NCI-H2171 treated with DMSO at 0.1 percent for 48 hours (cell line): ENCODE measurements at places on chromosomes 13 and 19.

GRCh38 chr13:41827507-41828213 lies 133.2 kb downstream of the VWA8 start:
- no peak for DNase-seq

- DNase-seq: peak; percentile 100
Observed at GRCh38 chr19:15418579-15419412, at the start of gene AKAP8L. AKAP8L (minus strand) TSS chr19:15418988; CDS start chr19:15418923, 65 bp downstream.

GRCh38 chr19:41457241-41457640 lies 14.3 kb downstream of the ERICH4 start:
- DNase-seq: no peak

GRCh38 chr19:54282686-54283470 lies 2.0 kb upstream of the LILRB2 start:
- no peak for DNase-seq

- peak; percentile 98 for DNase-seq
Observed at GRCh38 chr19:48624067-48624594, 4.8 kb downstream of the SPHK2 start.

- DNase-seq: no peak
Observed at GRCh38 chr13:45132369-45133064, 12.2 kb downstream of the GTF2F2 start.

DNA sequence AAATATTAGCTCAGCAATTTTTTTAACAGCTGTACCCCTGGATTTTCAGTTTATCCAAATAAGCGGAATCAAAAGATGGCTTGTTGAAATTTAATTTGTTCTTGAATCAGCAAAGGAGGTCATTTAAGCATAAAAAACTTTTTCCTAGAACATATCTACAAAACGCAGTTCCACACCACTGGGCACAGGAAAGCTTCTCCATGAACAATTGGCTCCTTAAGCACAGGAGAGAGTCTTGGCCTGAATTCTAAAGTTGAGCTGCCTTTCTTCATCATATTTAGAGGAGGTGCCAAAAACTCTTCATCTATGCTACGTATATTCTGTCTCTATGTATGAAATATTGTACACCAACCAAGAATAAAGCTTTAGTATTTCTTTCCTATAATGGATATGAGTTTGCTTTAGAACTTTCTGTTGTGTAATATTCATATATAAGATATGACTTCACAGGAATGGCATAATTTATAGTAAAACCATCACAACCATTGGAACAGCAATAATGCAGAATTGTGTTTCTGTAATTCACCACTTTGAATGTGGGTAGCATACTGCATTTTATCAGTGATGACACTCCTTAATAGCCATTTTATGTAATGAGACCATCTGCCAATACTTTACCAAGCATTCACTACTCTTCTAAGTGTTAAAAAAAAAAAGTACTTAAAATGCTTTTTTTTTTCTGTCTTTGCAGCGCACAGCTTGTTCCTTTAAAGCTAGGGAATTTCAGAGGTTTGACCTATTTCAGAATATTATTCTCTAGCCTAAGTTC lies 263.7 kb downstream of the SLITRK6 start:
- DNase-seq: no peak

DNA sequence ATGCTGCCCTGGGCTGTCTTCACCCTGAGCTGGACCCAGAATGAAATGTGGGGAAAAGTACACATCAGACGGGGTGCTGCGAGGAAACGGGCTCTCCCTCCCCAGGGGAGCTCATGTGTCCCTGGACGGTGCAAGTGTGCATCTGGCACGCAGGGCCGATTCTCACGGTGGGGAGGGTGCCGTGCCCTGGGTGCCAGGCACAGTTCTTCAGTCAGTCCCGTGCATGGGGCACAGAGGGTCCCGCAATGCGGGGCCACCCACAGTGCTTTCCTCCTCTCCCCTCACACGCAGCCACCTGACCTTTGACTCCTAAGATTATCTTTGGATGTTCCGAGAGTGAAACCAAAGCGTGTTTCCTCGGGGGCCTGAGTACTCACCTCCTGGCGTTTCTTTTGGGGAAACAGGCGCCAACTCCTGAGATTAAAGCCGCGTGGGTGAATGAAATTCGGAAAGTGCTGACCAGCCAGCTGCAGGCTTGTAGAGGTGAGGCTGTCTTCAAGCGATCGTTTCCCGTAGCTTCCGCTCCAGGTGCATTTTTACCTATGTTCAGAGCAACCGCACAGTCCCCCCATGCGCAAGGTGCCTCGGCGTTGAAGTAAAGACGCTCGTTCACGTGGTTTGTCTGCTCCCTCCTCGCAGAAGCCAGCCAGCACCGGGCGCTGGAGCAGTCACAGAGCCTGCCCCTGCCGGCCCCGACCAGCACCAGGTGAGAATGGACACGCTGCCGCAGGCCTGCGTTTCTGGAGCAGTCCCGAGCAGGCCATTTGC lies 17.5 kb upstream of the F7 start:
- DNase-seq: no peak

GRCh38 chr19:46372901-46373490 lies 26.1 kb downstream of the PPP5C start:
- DNase-seq: peak; percentile 65

- DNase-seq: no peak
Observed at GRCh38 chr13:20738616-20739015, 35.1 kb downstream of the IL17D start.

GRCh38 chr19:17385878-17386611 lies 8.0 kb downstream of the CCDC194 start:
- DNase-seq: peak; percentile 18

DNA sequence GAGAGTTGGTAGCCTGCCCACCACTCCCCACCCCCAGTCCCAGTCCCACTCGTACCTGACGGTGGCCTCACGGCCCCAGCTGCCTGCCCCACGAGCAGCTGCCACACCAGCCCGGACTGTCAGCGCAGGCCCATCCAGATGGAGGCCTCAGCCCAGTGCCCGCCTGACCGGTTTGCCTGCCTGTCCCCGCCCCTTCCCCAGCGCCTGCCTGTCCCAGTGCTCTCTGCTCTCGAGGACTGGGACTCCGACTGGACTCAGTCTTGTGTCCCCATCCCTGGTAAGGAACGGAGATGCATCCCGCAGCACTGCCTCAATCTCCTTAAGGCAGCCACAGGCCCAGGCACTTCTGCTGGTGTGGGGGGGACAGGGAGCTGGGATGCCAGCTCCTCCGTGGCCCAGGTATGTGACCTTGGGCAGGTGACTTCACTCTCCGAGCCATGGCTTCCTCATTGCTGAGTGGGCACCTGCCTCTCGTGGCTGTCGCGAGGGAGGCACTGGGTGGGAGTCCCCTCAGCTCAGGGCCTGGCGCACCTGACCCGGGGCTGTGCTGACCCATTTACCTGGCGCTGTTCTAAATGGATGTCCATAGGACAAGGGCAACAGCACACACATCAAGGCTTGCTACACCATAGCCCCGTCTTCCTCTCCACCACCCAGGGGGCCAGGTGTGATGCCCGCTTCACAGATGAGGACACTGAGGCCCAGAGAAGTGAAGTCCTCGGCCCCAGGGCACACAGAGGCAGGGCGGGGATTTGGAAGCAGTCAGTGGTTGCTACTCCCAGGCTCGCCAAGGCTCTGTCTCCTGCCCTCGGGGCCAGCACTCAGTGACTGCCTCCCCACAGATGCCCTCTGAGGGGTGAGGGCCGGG lies at the start of gene NKPD1:
Gene NKPD1 (minus strand): TSS at position 113 of the 868 bp plus-strand sequence. CDS start 832 bp downstream, outside the sequence.
- no peak for DNase-seq

DNA sequence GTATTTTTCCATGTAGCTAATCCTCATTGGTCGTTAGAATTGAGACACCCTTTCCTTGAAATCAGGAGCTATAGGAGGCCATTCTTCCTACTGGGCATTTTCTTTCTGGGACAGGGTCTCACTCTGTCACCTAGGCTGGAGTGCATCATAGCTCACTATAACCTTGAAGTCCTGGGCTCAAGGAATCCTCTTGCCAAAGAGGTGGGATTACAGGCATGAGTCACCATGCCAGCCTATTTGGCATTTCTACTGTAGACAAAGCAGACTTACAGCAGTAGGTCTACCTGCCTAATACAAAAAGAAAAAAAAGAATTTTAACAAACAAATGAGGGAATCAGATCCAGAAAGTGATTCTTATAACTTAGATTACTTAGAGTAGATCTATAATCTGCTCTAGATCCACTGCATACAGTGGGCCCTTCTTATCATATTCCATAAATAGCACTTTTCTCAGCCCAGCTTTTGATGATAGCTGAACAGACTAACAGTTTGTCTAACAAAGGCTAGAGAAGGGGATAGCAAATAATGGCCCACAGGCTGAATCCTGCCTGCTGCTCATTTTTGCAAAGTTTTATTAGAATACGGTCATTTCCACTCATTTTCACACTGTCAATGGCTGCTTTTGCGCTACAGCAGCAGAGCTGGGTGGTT lies 36.7 kb upstream of the USPL1 start:
- DNase-seq: no peak

- DNase-seq: no peak
Observed at GRCh38 chr13:78046331-78046730, 127.7 kb upstream of the EDNRB start.

GRCh38 chr19:45876411-45877197 lies 9.3 kb downstream of the IRF2BP1 start:
- no peak for DNase-seq

DNA sequence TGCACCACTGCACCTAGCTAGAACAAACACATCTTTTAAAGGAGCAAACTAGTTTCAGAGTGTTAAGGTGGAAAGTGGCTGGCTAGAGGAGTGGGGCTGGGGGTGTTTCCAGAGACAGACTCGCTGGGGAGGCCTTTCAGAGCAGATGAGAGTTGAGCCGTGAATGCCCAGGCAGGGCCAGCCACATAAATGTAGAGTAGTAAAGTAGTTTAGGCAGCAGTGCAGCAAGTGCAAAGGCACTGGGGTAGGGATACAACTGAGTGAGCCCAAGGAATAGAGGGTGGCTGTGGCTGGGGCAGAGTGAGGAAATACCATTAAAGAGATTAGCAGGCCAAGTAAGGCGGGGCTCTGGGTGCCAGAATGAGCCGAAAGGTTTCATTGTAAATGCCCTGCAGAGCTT lies 72.0 kb downstream of the ALOX5AP start:
- no peak for DNase-seq

DNA sequence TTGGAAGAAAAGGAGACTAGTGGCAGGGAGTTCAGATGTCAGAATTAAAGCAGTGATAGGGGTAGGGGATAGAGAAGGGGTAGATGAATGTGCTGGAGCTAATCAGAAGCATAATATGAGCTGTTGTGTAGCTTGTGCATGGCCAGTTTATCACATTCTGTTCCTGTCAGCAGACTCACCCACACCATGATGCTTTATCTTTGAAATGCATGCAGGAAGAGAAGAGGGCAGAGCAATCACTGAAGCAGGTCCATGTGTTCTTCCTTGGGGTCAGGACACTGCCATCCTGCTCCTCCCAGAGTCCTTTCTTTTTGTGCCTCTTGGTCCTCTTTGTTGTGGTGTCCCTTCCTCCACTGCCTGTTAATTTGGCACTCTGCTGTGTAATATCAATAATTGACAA lies 5.8 kb downstream of the CHAMP1 start:
- no peak for DNase-seq

DNA sequence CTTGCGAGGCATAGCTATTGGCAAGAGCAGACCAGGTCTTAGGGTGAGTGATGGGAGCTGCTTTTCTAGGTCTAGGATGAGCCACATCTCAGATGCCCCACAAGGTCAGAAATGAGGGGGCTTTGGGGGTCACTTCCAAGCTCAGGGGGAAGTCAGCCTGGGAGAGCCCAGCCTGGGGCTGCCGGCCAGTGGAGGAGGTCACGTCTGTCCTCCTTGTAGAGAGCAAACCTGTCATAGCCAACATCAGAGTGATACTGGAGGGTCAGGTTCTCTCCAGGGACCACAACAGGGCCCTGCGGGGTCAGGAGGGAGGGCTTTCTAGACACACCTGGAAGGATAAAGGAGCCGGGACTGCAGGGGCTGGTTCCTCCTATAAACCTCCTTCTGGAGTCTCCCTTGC lies 2.4 kb downstream of the LILRA5 start:
- DNase-seq: no peak

DNA sequence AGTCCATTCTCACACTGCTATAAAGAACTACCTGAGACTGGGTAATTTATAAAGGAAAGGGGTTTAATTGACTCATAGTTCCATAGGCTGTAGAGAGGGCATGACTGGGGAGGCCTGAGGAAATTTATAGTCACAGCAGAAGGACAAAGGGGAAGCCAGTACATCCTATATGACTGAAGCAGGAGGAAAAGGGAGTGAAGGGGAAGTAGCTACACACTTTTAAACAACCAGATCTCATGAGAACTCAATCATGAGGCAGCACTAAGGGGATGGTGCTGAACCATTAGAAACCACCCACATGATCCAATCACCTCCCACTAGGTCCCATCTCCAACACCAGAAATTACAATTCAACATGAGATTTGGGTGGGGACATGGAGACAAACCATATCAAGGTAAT lies 209.1 kb downstream of the DIAPH3 start:
- no peak for DNase-seq

DNA sequence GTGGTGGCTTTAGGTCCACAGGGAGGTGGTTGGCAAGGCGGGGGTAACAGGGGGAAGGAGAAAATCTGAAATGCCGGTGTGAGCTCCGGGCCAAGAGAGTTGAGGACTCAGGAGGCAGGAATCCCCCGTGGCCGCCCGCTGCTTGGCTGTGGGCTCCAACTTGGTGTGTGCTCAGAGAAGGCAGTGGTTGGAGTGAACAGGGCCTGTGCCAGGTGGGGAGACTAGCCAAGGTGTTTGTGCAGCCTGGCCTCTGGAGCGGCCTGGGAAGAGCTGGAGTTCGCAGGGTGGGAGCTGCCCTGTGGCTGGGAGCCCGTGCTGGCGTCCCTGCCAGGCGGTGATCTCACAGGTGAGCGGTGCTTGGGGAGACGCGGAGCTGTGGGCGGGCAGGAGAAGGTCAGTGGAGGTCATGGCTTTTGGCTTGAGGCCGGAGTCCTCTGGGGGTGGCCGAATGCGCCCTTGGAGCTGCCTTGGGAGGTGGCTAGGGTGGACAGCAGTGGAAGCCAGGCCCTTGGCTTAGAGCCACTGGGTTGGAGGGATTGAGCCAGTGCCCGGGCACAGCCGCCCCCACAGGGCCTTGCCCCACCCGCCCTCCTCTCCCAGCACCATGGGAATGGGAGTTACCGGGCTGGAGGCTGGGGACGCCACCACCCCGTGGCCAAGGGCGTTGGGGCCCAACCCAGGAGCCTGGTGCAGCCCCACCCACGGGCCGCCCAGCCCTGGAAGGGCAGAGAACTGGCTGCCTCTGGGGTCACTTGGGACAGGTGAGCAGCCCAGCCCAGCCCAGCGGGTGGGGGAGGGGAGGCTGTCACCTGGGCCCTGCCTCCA lies 7.1 kb upstream of the CIRBP start:
- DNase-seq: peak; percentile 29

DNA sequence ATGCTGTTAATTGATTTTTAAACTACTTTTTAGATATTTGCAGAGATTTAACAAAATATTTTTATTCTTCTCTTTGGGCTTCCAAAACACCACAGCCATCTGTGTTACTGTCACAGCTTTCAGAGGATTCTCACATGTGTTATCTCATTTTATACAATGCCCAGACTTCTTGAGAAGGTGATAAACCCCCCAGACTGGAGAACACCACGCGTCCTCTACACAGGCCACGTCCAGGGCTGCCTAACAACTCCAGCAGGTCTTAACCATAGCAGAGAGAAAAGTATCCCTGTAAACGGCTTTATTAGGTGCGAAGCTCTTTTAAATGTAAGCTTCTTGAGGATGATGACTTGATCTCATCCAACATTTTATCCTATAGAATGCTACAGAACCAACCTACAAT lies 2.0 kb downstream of the GPR183 start:
- DNase-seq: no peak

- DNase-seq: no peak
Observed at GRCh38 chr19:35940078-35940775, 4.1 kb downstream of the LRFN3 start.

- DNase-seq: no peak
Observed at GRCh38 chr19:29927944-29928625, 14.0 kb upstream of the URI1 start.
